Breast epithelium (tissue), 4 donors: ENCODE measurements at places on chromosomes 16 and 17. TPM values are rescaled to one million over a fixed set of nuclear protein-coding genes. Genes with fewer than 3 reads are reported as not detected.

The GRAP gene
- 1.8 TPM for total RNA-seq

The HBQ1 gene
- total RNA-seq: not detected

The MGRN1 gene
- total RNA-seq: 27.9 TPM

The ABCC11 gene
- 5.4 TPM for total RNA-seq

The TBX6 gene
- total RNA-seq: 0.98 TPM

The LPO gene
- not detected for total RNA-seq

The ZNF319 gene
- 6.2 TPM for total RNA-seq

The KRTAP2-3 gene
- total RNA-seq: not detected

The KRTAP4-6 gene
- not detected for total RNA-seq

The KIF19 gene
- 0.16 TPM for total RNA-seq
